ENCODE measurements at places on chromosomes 5 and 9. TPM values are rescaled to one million over a fixed set of nuclear protein-coding genes. Genes with fewer than 3 reads are reported as not detected.

DNA sequence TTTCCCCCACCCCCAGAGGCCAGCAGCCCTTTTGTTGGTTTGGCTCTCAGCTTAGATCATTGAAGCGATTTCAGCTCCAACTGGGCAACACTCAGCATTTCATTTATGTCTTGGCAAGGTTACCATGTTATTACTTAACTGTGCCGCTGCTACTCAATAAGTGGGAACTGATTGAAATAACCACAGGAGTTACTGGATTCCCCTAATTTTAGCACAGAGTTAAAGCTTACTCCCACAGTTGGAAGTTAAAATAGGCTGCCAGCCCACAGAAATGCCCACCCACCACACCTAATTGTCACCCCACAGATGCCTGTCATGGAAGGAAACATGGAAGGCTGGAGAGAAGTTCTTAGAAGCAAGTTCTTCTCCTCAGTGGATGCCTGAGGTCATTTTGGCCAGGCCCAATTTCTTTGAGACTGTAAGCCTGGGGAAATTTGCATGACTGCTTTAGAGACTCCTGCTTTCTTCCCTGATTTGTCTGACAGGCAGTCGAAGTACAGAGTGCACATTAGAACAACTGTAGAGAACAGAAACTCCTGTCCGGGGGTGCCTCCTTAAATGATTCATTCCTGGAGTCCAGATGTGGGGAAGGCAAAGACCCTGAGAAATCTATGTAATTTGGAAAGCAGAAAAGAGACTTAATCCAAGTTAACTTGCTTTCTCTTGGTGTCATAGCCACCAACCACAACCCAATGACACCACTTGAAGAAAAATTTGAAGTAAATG, 370.0 kb downstream of the ZSWIM6 start:
- DNase-seq: no peak

- no peak for DNase-seq
Observed at GRCh38 chr9:129542741-129543140, 78.2 kb downstream of the C9orf50 start.

DNA sequence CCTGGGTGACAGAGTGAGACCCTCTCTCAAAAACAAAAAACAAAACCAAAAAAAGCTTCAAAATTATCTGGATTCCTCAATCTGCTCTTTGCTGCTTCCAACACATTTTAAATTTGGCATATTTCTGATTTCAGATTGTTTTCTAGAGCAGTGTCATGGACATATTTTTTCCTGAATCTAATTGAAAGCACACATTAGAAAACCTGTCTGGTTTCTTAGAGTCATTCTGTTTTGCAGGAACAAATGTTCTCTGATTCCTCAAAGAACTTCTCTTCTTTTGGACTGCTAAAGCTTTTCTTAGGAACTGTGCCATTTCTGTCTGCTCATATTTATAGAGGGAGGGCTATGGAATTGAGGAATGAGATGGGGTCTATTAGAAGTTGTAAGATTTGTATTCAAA, 81.6 kb downstream of the RAI14 start:
- no peak for DNase-seq

DNA sequence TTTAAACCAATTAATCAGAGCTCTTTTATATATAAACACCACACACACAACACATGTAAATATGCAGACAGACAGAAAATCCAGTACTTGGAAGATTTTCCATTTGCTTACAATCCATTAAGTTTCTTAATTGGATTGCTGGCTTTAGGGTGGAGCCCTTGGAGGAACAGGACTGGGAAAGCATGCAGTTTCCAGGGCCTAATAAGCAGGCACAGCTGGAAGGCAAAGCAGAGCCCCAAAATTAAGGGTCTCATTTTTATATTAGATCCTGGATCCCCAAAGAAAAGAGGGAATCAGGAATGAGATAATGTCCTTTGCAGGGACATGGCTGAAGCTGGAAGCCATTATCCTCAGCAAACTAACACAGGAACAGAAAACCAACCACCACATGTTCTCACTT, 13.1 kb upstream of the SMC2 start:
- no peak for DNase-seq

DNA sequence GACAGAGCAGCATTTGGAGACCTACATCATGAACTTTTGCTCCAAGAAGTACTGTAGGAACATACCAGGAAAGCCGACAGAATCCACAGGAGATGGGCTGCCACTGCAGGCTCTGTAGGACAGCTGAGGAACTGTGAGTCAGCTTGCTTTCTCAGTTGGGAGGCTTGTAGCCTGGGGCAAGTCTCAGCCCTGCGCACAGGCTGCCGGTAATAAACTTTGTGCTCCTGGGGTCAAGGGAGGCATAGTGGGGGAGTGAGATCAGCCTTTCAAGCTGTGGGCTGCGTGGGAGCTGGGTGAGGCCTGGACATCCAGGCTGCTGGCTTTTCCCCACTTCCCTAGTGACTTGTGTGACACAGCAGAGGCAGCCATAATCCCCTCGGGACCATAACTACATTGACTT, 718.0 kb upstream of the CDH10 start:
- DNase-seq: no peak

DNA sequence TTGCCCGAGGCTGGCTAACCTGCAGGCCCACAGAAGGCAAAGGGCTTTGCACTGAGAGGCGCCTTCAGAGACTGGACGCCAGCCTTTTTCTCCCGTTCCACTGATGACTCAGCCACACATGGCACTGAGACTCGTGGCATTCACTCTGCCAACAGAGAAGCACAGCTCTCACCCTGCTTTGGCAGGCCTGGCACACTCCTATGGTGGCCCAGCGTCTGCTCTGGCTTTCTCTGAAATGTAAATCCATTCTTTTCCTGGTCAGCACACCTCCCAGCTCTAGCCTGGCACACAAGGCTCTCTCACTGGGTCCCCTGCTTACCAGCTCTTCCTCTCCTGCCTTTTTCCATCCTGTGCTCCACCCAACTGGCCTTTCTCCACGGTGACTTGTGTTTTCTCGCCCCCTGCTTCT, 5.9 kb upstream of the MELK start:
- DNase-seq: no peak

GRCh38 chr5:28574606-28575005, 1536.2 kb upstream of the CDH9 start:
- no peak for DNase-seq

The ZFP2 gene
- total RNA-seq: not detected

DNA sequence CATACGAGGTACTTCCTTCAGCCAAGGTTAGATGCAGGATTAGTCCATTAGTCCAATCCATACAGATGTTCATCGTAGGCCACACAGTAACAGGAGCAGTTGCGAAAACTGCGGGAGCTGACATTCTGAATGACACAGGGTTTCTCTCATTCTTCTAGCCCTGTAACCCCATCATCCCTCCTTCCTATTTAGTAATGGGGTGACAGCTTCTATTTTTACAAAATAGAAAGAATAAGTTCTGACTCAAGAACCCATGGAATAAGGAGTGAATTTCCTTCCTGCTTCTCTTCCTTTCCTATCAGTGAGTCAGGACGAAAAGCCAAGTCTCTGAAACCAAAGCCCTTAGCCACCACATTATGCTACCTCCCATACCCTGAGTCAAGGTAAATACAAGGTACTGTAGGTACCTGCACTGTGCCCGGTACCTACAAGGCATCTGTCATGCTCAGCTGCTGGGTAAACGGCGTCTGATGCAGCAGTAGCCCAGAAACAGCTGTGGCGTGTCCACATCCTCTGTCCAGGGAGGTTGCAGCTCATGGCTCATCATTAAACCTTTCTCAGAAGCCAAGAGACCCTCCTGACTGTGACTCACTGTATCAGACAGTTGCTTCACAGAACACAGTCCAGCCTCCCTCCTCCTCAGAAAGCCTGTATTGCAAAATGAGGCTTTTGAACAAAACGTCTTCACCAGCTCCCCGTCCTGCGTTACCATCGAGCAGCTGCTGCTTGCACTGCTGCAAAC, 84.2 kb downstream of the ESM1 start:
- no peak for DNase-seq

The ROR2 gene
- total RNA-seq: 33.6 TPM

DNA sequence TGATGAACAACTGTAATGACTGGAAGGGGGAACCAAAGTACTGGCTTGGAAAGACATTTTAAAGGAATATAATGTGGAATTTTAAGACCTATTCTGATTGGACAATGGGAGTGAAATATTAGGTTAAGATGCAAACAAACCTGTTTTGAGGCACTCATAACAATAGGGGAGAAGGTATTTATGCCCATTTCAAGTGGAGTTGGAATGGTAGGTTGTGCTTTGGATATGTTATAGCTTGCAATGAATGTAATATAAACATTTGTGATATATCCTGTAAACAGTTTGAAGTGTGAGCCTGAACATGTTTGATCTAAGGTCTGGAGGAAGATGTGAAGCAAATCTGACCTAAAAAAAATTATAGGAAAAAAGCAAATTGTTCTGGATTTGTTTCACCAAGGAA, 129.6 kb upstream of the GRHPR start:
- DNase-seq: no peak

DNA sequence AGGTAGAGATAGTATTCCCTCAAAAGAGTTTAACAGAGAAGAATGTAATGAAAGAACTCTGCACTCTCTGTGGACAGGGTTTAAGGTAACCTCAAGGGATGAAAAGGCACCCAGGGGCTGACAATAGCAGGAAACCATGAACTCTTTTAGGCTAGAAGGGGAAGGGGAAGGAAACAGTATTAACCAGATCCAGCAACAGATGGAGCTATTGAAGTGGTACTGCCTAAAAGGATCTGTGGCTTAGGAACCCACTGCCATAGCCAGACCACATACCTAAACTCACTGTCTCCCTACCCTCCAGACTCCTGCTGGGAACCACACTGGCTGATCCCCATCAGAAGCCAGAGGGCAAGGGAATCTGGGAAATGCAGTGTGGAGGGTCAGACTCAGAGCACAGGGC, 35.5 kb downstream of the PLGRKT start:
- no peak for DNase-seq

DNA sequence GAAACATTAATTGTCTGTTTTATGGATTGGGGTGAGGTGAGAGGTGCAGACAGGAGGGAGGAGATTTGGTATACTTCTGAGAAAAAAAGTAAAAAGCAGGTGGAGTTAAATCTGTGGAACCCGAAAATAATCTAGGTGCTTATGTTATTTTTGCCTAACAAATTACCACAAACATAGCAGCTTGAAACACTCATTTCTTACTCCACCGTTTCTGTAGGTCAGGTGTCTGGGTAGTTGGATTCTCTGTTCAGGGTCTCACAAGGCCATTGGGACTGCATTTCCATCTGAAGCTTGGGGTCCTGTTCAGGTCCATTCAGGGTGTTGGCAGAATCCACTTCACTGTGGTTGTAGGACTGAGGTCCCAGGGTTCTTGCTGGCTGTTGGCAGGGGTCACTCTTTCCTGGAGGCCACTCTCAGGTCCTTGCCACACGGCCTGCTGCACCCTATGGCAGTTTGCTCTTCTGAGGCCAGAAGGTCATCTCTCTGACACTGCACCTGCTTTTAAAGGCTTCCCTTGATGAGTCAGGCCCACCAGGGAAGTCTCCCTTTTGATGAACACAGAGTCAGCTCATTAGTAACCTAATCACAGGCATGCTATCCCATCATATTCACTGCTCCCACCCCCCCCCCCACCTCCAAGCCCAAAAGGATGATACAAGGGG, 82.2 kb downstream of the TRIO start:
- no peak for DNase-seq

GRCh38 chr9:98182889-98183599, 9.4 kb downstream of the CORO2A start:
- no peak for DNase-seq

- peak; percentile 78 for DNase-seq
Observed at GRCh38 chr5:39424736-39425637, at the start of gene DAB2. Gene DAB2, minus strand, starts transcription at chr5:39424980. Its CDS starts 30,660 bp downstream, at chr5:39394320.

The HNRNPAB gene
- 351 TPM for total RNA-seq

The FAM163B gene
- total RNA-seq: not detected

GRCh38 chr5:37029436-37029835, 152.9 kb downstream of the NIPBL start:
- no peak for DNase-seq

DNA sequence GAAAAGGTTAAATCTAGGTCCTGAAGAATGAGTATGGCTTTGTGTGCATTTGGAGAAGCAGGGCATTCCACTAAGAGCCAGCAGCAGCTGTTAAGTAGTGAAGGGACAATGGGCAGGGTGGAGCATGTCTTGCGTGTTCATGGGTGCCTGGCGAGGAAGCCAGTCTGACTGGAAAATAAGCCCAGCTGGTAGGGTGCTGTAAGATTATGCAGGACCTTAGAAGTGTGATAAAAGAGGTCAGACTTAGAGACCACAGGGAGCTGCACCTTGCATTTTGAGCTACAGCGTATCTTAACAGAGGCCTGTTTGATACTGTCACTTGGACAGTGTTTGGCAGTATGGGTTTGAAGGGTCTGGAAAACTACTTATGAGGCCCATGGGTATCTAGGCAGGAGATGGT, 131.7 kb upstream of the ELL2 start:
- DNase-seq: no peak

- DNase-seq: no peak
Observed at GRCh38 chr5:33816791-33817190, 75.0 kb downstream of the ADAMTS12 start.

GRCh38 chr9:265209-265870, 50.7 kb downstream of the DOCK8 start:
- no peak for DNase-seq

The IL3 gene
- not detected for total RNA-seq

DNA sequence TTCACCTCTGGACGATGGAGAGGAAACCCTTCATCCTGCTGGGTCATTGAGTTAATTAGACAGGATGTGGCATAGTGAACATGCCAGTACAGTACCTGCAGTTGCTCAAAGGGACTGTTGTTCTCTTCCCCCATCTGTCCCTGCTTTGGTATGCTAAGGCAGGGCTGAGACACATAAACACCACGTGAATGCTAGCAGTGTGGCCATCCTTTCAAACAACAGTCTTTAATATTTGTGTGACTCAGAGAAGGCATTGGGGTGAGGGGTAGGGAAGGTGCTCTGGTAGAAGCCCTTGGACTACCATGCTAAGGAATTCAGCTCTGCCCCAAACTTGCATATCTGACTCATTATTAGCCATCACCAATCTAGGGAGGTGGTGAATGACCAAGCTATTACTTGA, 180.2 kb upstream of the ZNF618 start:
- DNase-seq: no peak

DNA sequence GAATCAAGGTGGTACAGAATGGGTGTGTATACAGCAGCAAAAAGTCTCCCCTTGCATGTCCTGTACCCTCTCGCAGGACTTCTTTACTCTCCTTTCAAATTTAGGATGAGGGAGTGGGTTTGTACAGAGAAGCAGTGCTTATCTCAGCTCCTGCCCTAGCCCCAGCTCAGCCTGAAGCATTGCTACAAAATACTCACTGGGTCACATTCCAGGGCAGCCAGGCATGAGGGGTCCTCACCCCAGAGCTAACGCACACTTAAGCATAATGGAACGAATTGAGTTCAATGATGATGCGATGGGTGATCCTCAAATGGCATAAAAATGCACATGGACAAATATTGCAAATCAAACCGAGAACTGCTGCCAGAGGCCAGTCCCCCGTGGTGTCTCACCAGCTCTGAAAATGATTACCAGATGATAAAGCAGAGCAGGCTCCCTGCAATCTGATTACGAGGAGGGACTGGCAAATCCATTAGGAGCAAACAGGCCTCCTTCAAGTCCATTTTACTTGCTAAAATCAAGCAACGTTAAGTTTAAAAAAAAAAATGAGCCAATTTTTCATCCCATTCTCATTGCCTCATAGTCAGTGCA, 231.6 kb upstream of the TAS2R1 start:
- DNase-seq: no peak

- no peak for DNase-seq
Observed at GRCh38 chr5:115686051-115686737, 60.4 kb upstream of the TMED7 start.

Measured in K562 (cell line).